ENCODE measurements at places on chromosomes 2 and 18.

DNA sequence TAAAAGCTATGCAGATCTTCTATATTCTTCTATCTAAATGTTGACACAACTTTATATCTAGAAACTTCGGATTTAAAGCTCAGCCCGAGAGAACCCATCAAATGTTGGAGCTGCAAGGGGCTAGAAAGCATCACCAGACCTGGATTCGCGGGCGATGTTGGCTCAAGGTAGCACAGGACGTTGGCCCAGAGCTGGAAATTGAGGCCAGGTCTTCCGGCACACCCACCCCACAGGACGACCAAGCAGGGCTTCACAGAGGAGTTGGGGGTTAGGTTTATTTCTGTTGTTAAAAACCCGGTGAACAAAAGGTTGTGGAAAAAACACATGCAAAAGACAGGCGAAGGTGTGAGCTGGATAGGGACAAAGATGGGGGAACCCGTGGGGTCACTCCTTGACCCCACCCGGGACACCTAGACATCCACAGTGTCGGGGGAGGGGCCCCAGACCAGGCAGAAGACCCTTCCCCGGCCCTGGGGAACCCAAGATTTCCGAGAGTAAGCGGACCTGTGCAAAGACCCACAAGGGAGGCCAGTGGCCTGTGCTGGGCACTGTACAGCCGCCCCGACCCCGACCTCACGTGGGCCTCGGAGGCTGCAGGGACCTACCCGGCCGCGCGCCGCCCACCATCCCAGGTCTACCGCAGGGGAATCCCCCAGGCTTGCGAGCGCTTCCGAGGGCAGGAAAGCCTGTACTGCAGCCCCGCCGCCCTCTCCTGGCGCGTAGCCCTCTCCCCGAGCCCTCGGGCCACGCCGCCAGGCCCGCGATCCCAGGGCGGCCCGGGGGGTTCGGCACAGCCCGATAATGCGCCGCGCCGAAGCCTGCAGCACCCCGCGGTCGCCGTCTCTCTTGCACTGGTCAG lies 1.8 kb upstream of the AGBL5 start:
- DNase-seq = peak; percentile 92

GRCh38 chr2:193303464-193303863 lies 1108.7 kb upstream of the TMEFF2 start:
- no peak for DNase-seq

DNA sequence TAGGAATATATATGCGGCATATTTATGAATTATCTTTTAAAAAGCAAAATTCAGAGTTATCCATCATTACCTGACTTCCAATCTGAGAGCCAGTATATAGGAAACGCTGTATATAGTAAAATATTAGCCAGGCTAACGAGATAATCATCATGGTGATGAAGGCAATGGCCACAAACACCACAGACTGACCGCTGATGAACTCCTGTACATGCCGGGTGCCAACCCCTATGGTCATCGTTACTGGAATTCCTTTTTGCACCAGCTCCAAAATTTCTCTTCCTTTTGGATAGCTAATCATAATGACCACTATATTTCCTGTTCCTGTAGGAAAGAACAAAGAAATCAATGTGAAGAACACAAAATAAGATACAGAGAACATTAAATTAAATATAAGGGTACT lies 13.6 kb downstream of the RNF149 start:
- no peak for DNase-seq

DNA sequence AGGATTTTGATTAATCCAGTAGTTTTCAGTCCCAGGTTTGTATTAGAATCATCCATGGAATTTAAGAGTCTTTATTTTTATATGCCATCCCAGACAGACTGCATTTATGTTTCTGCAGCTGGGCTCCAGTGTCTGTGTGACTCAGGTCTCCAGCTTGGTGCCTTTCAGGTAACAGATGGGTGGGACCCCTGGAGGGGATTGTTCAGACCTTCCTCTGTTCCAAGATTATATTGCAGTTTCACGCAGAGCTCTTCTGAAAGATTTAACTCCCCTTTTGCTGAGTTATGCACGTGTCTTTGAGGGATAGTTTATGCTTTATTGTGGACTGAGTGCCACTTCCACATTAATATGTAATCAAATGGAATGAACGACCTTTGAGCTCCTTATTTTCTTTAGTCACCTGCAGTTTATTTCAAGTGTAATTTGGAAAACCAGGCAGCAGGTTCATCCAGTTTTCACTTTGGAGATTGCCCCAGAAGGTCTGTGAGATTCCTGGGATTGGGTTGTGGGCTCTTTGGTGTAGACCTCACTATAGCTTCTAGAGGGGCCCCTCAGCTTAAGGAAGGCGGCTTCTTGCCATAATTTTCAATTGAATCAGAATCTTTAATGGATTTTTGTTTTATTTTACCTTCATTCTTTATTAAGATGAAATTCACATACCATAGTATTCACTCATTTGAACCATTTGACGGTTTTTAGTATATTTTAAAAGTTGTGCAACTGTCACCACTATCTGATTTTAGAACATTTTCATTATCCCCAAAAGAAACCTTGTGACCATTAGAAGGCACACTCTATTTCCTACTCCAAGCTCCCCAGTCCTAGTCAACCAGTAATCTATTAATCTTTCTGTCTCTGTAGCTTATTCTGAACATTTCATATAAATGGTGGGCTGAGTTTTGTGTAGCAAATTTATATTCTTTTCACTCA lies 135.0 kb downstream of the WDSUB1 start:
- no peak for DNase-seq

DNA sequence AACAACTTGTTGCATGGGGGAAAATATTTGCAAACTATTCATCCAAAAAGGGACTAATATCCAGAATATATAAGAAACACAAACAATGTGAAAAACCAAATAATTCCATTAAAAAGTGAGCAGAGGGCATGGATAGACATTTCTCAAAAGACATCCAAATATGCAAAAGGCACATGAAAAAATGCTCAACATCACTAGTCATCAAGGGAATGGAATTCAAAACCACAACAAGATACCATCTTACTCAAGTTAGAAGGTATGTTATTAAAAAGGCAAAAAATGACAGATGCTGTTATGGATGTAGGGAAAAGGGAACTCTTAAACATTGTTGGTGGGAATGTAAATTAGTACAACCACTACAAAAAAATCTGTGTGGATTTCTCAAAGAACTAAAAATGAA lies 396.5 kb downstream of the CCDC85A start:
- DNase-seq = no peak

- DNase-seq = no peak
These were observed 125.3 kb downstream of the CAMKMT start for GRCh38 chr2:44487052-44487451.

- no peak for DNase-seq
These were observed 52.0 kb downstream of the FTCDNL1 start for GRCh38 chr2:199798831-199799580.

DNA sequence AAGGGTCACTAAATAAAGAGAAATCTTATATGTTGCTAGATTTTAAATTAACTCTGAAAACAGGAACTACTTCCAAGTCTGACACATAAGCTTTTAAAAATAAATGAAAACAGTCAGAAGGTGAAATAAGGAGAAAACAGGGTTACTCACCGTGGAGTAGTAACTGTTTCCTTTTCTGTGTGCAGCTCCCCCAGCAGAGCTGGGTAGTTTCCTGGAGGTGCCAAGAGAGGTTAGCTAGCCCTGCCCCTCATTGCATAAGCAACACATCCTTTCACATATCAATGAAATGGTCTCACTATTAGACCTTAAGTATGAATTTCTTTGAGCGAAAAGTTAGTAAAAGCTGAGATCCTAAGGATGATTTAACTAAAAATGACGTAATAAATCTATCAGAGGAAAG lies 54.0 kb upstream of the GPR75 start:
- no peak for DNase-seq

DNA sequence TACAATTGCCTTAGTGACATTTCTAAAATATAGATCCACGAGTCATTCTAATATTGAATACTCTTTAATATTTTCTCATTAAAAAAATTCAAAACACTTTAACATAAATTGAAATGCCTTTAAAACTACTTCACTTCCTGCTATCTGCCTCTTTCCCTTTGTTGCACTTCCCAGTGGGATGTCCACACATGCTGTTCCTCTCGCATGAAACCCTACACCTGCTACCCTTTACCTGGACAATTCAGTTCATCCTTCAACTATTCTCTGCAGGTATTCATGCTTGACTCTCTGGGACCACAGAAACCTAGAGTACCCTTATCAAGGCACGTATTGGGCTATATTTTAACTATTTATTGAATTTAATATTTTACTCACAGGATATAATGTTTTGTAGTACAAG lies 373.3 kb upstream of the GALNT5 start:
- DNase-seq = no peak

Data from lower leg skin (tissue), 4 donors.